AG04449 (cell line): ENCODE measurements at places on chromosomes 3 and 15.

DNA sequence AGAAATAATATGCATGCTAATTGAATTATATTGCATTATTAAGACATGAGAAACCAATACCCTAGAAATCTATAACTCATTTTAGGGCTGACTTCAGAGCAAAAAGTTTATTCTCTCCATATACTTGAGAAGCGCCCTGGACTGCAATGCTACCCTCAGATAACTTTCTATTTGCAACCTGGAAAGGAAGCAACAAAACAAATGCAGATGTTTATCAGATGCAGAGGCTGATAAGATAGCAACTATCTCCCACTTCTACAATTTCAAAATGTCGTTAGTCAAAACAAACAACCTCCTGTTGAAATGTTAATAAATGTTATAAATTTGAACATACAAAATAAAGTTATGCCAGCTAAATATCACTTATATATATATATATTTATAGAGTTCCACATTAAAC, 34.8 kb downstream of the HES1 start:
- DNase-seq, result no peak

DNA sequence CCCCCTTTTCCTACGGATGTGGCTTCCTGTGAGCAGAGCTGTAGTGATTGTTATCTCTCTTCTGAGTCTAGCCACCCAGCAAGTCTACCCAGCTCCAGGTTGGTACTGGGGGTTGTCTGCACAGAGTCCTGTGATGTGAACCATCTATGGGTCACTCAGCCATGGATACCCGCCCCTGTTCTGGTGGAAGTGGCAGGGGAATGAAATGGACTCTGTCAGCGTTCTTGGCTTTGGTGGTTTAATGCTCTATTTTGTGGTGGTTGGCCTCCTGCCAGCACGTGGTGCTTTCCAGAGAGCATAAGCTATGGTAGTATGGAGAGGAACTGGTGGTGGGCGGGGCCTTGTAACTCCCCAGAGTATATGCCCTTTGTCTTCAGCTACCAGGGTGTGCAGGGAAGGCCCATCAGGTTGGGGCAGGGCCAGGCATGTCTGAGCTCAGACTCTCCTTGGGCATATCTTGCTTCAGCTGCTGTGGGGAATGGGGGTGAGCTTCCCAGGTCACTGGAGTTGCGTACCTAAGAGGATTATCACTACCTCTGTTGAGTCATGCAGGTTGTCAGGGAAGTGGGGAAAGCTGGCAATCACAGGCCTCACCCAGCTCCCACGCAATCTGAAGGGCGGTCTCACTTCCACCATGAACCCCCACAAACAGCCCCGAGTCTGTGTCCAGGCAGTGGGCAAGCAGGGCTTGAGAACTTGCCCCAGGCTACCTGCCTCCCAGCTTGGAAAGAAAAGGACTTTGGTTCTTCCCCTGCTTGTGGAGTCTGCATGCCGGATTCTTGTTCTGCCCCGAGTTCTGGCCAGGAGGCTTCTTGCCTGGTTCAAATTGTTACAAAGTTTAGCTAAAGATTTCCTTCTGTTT, 9.0 kb upstream of the ADGRG7 start:
- DNase-seq, result no peak

DNA sequence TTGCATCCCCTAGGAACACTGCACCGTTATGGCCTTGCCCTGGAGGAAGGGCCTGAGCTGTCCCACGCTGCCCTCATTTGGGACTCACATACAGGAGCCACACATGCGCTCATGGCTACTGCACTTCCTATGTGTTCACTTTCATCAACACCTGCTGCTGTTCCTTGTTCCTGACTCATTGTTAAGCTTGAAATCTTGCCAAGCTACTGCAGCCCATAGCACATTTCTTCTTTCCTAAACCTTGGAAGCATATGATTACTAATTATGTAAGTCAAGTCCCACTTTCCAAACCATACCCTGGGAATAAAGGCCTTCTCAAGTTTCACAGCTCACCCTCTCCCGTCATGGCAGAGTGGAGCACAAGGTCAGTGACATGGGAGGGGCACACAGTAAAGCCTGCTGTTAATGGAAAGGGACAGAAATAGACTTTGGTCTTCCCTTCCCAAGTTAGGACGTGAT, 307.9 kb downstream of the CLSTN2 start:
- no peak for DNase-seq

DNA sequence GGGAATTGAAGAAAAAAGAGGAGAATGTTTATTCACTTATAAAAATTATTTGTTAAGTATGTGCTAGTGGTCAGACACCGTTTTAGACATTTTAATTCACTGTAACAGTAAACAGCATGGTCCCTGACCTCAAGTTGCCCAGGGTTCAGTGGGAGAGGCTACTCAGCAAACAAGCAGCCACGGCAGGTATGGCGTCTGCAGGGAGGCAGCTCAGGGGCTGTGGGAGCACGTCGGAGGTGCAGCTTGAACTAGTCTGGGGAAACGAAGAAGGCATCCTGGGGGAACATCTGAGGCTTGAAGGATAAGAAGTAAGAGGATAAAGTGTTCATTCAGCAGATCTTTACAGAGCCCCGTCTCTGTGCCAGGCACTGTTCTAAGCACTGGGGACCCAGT, 66.0 kb downstream of the CRTC3 start:
- DNase-seq, result no peak

GRCh38 chr3:64393193-64393592, 167.9 kb upstream of the PRICKLE2 start:
- no peak for DNase-seq

DNA sequence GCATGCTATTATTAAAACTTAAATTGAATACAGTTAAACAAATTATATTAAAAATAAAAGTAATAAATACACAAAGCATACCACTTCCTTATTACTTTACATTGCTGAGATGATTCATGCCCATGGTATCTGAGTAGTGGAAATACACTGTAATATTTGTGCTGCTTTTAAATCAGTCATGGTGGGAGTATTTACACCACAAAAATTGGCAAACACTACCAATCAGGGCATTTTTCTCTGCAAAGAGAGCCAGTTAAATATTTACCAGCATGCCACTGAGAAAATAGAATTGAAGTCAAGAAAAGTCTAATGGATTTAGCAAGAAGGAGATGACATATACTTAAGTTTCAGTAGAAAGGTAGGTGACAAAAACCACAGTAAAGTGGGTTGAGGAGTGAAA, 19.6 kb downstream of the PPARG start:
- peak; percentile 93 for DNase-seq

DNA sequence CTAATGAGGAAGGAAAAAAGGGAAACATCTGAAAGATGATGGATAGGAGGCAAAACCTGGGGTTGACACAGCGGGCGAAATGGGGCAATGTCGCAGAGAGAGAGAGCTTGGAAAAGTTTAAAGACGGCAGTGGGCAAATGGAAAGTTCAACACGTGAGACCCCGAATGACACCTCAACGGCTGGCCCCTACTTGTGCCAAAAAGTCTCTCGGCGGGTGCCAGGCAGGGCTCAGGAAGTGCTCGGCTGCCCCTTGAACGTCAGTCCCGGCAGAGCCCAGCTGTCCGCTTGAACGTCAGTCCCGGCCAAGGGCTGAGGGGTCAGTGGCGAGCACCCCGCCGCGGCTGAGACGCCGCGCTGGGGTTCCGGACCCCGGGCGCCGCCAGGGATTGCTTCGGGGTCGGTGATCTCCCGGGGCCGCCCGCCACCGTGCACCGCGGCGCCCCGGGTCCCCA, 658 bp downstream of the EOGT start:
- DNase-seq, result no peak

DNA sequence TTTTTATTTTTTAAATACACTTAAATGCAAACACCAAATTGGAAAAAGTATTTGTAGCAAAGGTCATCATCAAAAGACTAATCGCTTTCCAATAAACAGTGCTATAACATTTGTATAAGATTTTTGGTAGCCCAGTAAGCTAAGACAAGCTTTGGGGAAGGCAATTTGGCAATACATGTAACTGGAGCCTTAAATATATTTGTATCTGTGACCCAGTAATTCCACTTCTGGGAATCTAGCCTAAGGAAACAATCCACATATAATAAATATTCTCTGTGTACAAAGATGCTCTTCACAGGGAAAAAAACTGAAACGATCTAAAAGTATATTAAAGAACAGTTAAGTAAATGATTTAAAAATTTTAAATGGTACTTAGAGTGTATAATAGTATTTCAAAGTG, 65.5 kb upstream of the TJP1 start:
- DNase-seq, result no peak

GRCh38 chr3:197297476-197298340, 704 bp downstream of the DLG1 start:
- DNase-seq, result no peak

GRCh38 chr3:114451051-114451451, 157.2 kb downstream of the TIGIT start:
- DNase-seq, result no peak

DNA sequence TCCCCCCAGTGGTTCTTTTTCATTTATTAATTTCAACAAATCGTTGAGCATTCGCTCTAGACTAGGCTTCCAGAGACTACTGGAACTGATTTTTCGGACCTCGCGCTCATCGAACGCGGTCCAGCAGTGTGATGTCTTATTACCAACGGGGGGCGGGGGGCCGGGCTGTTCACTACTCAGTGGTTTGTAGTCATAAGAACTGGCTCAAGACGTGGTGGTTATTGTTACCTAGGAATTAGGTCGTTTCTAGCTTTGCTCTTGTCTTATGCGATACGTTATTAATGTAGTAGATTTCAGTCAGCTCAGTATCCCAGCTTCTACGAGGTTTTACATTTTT, 858 bp downstream of the RBM5 start:
- no peak for DNase-seq

DNA sequence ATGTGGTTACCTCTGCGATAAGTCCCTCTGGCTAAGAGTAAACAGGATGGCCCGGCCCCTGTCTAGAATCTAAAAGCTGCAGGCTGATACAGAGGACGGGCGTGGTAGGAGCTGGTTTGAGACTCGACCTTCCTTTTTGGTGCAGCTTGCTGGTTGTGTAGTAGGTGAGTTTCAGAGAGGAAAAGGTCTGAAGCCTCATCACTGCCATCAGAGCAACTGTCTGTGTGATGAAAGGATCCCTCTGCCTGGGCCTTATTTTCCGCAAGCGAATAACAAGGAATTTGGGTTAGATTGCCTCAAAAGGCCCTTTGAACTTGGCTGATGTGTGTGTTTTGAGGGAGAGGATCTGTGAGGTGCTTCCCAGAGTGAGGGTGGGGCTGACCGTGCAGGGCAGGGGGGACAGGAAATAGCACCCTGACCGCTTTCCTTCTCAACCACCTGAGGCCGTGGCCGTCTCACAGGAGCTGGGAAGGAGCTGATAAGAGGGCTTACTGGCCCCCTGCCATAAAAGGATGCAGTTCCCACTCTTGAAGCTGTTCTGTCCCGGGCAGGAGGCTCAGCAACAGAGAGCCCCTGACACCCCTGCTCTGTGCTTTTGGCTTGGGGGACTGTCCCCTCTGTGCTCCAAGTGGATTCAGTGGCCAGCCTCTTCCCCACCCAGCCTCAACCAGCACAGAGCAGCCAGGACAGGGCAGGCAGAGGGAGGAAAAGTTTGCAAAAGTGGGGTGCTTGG, 45.6 kb upstream of the TFRC start:
- no peak for DNase-seq

DNA sequence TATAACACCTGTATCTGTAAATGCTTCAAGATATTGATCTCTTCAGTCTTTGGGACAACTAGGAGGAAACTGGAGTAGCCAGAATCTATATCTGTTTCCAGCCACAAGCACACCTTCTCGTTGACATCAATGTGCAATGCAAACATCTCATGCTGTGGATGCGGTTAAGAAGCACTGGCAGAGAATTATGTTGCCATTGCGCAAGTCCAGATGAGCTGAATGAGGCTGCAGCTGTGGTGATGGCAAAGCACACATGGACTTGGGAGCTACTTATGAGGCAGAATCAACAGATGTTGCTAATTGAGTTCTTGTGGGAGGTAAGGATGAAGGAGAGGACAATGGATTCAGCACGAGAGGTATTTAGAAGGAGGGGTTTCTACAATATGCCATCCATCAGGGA, 90.9 kb downstream of the STRIT1 start:
- peak; percentile 33 for DNase-seq

- DNase-seq, result no peak
Observed at GRCh38 chr3:187536185-187536584, 134.0 kb downstream of the SST start.

GRCh38 chr3:165817160-165817709, 20.0 kb downstream of the BCHE start:
- no peak for DNase-seq

GRCh38 chr15:100780208-100780800, 99.3 kb upstream of the ALDH1A3 start:
- no peak for DNase-seq

GRCh38 chr15:81301815-81302399, 22.0 kb downstream of the STARD5 start:
- no peak for DNase-seq

GRCh38 chr3:123312331-123313265, 110.9 kb downstream of the SEC22A start:
- DNase-seq, result no peak

DNA sequence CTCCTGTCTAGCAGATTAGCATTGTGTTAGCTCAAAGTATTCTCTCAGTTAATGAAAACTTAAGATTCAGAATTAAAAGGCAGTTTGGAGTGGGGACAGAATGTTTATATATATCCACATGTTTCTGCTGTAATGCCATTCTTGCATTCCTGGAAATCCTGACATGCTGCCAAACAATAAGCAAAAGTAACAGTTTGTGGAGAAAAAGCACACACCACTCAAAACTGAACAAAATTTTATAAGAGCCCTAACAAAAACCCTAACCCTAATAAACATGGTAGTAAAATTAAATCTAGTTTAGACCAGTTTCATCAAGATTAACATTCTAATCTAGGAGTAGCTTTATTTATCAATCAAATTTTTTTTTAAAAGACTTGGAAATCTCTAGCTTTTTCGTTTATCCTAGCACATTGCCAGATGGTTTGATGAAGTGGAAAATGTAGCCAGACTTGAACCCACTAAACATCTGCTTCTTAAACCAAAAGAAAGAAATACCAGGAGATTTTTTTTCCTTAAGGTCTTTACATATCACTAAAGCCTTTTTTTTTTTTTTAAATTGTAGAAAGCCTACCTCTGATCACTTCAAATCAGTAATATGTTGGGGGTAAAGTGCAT, 3.7 kb downstream of the TCAIM start:
- peak; percentile 62 for DNase-seq

DNA sequence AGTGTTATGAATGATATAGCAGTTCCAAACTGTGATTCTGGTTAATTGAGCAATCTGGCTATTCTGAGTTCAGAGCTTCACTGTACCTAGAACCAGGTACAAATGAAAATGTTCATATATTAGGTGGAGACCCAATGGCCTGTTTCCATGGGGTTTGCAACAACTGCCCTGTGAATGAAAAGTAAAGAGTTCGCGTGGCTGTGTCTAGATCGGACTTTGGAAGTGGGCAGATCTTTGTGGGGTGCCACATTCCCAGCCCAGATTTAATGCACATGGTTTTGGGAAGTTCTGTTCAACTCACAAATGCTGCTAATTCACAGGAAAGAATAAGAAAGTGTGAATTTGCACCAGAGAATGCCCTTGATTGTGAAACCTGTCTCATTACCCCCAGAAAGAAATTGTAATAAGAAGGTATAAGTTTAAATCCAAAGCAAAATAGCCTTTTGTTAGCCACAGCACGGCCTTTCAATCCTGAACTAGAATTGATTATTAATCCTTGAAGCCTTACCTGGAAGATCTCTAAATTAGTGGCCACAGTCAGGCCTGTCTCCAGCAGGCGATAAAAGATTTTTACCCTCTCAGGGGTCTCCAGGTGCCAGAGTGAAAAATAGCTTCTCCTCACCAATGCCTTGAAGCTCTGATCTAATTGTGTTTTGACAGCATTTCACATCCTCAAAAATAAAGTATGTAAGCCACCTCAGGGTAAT, 22.6 kb downstream of the WHAMM start:
- no peak for DNase-seq
